ENCODE measurements at places on chromosomes 5 and 9.

DNA sequence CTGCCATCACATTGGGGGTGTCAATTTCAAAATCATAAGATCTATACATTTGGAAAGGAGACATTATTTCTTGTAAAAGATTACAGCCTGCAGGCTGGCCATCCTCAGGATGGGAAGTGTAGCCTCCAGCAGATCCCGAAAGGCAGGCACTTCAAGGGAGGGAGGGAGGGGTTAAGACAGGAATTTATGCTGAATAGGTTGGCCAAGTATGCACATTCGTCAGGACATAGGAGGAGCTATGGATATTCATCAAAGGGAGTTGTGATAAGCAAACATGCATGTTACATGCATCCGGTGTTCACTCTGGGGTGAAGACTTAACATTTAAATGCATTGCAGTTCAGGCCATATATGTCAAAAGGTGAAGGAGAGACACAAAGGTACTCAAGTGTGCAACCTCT is 119.4 kb downstream of the CEP120 start:
- no peak for DNase-seq

DNA sequence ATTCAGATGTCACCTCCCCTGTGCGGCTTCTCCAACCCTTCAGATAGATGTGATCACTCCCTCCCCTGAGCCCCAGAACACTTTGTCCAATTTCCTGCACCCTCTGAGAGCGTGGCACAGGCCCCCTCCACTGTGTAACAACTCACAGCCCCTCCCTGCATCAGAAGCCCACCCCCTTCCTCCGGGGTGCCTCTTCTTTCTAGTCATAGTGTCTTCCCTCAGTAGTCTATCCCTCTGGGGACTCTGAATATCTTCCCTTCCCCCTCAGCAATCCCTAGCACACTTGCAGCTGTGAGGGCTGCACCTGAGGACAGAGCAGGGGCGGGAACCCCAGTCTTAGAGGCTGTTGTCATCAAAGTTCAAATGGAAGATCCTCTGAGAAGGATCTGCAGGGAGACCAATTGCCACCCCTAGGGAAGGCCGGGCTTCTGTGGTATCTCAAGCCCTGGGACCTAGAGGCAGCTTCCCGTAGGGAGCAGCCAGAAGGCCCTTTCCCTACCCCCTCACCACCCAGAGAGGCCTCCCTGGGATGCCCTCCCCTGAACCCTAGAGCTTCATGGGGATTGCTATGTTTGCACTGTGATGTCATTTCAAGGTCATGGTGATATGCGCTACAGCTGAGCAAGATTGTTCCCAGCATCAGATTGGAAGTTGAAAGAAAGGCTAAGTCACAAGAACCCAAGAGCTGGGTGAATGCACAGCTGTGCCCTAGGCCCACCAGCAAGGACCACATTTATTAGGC is 70.7 kb downstream of the THBS4 start:
- DNase-seq = no peak

DNA sequence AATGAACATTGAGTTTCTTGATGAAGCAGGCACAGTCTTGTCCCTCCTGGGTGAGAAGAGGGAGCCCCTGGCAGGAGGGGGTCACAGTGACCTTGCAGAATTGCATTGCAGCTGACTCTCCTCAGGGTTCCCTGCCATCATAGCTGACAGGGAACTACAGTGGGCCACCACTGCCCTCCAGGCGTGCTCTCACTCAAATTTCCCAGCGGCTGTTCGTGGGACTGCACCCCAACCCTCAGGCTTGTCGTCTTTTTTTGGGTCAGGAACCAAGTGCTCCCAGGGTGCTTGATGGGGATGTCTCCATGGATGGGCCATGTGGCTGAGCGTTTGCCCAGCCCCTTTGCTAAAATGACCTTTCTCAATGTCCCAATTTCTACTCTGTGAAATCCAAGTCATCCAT is 215.8 kb downstream of the MELK start:
- no peak for DNase-seq

DNA sequence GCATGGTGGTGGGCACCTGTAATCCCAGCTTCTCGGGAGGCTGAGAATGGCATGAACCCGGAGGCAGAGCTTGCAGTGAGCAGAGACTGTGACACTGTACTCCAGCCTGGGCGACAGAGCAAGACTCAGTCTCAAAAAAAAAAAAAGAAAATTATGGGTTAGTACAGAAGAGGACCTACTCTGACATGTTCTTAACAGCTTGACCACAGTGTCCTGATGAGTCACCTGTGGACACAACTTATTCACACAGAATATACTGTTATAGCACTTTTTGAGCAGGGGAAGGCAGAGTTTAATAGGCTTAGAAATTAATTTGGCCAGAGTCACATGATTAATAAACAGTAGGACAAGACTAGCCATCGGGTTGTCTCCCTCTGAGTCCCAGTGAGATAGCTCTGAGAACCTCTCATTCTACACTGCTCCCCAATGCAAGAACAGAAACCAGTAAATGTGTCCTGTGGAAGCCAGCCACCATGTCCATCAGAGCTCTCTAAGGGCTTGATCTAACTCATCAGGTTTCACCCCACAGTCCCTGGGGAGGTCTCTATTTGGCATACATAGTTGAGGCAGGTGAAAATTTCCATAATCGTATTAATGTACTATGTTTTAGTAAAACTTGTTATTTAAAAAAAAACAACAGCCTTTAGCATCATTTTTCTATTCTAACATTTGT is 1077.9 kb upstream of the C9orf72 start:
- no peak for DNase-seq

- DNase-seq = no peak
These were observed 5.8 kb upstream of the PLPPR1 start for GRCh38 chr9:101022704-101023103.

- DNase-seq = no peak
These were observed 9.1 kb downstream of the MEGF10 start for GRCh38 chr5:127299678-127300077.
